ENCODE measurements at places on chromosomes 1 and 21. TPM values are rescaled to one million over a fixed set of nuclear protein-coding genes. Genes with fewer than 3 reads are reported as not detected.

GRCh38 chr1:242435200-242435599 lies 89.3 kb downstream of the PLD5 start:
- DNase-seq: no peak

CALML6 gene
- not detected for total RNA-seq

LCK gene
- total RNA-seq: 8.2 TPM

- no peak for DNase-seq
These were observed 2.8 kb downstream of the CFHR4 start for GRCh38 chr1:196890668-196891067.

DNA sequence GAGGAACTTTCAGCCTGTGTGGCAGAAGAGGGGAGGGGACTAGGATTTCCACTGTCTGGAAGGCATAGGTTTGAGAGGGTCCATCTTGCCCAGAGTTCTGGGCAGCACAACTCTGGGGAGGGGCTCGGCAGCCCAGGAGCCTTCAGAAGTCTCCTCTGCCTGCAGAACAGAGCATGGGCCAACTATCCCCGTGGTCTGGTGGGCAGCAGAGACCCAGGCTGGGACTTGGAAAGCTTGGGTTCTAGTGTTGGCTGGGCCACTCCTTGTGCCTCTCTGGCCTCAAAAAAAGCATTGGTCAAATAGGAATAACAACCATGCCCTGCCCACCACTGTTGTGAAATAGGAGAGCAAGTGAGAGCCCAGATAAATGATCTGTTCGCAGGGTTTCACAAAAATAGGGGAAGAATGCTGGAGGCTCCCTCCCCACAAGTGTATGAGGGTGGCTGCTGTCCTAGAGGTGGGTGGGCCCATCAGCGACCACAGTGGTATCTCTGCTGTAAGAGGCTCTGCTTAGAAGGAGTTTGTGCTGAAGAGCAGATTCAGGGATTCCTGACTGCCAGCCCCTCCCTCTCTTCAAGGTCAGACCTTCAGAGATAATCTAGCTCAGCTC lies 8.9 kb downstream of the EPHA10 start:
- DNase-seq: no peak

GRCh38 chr1:64581135-64581842 lies 111.4 kb downstream of the CACHD1 start:
- no peak for DNase-seq

CNKSR1 gene
- 14.8 TPM for total RNA-seq

RRP1 gene
- total RNA-seq: 40.4 TPM

OXCT2 gene
- 15.0 TPM for total RNA-seq

C4BPA gene
- total RNA-seq: not detected

- DNase-seq: no peak
These were observed 33.6 kb downstream of the SOAT1 start for GRCh38 chr1:179327196-179327595.

NRAS gene
- total RNA-seq: 92.3 TPM

DNA sequence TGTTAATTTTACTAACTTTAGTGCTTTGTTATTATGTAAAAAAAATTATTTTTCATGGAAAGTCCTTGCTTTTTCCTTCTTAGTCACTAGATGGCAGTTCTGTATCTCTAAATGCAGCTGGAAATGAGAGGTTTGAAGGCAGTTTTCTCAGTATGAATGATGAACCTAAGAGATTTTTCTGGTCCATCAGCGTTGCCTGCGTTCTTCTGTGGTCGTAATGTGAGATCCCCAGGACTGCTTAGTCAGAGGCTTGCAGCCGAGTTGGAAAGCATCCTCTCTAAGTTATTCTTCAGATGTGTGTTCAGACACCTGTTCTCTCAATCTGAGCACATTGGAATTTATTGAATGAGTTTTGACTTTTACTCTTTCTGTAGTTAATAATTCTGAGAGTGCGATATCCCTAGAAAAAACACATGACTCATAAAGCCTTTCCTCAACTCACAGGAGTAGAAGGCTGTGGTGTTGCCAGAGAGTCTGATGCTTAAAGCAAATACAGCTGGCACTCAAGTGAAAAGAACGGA lies 99.3 kb downstream of the FMN2 start:
- DNase-seq: peak; percentile 68

DNA sequence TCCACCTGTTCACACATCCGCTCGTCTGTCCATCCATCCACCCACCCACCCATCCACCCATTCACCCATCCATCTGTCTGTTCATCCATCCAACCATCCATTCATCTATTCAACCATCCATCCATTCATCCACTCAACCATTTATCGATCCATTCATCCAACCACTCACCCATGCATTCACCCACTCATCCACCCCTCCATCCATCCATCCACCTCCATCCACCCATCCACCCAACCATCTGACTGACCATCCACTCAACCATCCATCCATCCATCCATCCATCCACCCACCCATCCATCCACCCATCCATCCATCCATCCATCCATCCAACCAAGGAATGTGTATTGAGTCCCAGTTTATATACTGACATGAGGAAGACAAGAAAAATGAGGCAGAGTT lies 73.1 kb downstream of the UMODL1 start:
- DNase-seq: no peak
